Type B pancreatic cell (in vitro differentiated cells): ENCODE measurements at places on chromosomes 12 and 14.

- no peak for DNase-seq
Measured at GRCh38 chr12:22044391-22044790, 1.6 kb upstream of the CMAS start.

DNA sequence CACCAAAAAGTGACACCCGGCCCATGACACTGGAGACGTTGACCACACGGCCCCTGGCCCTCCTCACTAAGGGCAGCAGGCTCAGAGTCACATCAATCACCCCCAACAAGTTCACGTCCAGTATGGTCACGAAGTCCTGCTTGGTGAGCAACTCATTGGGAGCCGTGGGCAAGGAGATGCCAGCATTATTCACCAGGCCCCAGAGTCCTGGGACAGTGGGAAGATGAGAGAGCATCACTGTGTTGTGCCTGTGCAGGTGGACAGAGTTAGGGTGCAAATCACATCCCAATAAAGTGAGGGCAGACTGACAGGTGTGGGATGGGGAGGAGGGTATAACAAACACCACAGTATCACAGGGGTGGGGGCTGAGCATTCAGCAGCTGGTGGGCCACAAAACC, 2.5 kb downstream of the RDH16 start:
- no peak for DNase-seq

GRCh38 chr14:80762641-80763228, 178.8 kb downstream of the CEP128 start:
- no peak for DNase-seq

DNA sequence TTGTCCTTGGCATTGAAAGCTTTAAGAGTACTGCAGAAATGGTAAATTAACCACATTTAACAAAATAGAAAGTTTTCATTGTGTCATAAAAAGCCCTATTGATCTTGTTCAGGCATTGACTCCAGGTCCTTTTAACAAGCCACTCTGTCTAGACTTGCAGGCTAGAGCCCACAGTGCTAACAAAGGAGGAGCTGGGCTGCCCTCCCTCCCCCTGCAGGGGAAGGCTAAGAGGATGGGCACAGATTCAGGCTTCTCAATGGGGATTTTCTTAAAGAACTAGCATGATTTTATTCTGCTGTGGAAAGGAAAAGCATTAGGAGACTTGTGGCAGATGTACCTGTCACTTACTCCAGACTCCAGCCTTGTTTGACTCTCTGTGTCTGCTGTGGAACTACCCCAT, 463.6 kb downstream of the NRXN3 start:
- DNase-seq, result no peak

DNA sequence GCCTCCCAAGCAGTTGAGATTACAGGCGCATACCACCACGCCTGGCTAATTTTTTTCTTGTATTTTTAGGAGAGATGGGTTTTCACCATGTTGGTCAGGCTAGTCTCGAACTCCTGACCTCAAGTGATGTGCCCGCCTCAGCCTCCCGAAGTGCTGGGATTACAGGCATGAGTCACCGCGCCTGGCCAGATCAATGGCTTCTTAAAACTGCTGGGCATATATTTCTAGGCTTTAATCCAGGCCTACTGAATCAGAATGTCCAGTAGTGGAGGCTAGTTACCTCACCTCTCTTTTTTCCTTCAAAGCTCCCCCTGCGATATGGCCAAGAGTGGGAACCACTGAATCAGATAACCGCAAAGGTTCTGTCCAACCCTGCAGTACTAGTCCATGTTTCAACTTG, 17.1 kb downstream of the POU6F1 start:
- DNase-seq, result no peak

DNA sequence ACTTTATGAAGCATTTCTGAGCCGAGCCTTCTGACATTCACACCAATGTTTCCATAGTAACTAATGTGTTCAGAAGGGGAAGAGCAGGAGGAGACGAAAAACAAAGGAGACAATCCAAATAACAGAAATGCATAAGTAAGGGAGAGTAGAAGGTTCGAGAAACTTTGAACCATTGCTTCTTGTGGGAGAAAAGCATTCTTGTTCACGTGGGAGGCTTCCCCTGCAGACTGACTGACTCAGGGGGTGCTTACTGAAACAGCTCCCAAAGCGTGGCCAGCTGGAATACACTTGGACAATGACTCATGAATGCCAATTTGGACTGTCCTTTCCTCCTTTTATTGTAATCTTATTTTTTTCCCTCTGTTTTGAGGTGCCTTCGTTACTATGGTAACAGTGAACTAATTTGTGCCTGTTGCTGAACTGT, 73.9 kb downstream of the NEDD1 start:
- no peak for DNase-seq

GRCh38 chr12:93583627-93584392, 11.3 kb downstream of the SOCS2 start:
- no peak for DNase-seq

DNA sequence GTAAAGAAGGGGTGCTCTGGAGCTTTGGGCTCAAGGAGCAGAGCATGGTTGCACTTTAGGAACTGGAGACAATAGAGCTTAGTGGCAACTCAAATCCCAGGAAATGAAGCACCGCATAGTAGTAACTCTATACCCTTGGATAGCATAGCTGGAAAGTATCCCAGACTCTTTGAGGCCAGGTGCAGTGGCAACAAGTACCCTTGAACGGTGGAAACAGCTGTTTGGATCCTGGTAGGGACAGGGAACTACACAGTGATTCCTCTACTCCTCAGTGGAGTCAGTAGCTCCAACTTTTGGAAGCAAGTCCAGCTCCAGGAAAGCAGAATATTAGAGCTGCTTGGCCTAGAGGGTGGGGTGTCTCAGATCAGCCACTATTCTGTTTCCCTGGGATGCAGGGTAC, 129.0 kb upstream of the WSCD2 start:
- DNase-seq, result no peak

DNA sequence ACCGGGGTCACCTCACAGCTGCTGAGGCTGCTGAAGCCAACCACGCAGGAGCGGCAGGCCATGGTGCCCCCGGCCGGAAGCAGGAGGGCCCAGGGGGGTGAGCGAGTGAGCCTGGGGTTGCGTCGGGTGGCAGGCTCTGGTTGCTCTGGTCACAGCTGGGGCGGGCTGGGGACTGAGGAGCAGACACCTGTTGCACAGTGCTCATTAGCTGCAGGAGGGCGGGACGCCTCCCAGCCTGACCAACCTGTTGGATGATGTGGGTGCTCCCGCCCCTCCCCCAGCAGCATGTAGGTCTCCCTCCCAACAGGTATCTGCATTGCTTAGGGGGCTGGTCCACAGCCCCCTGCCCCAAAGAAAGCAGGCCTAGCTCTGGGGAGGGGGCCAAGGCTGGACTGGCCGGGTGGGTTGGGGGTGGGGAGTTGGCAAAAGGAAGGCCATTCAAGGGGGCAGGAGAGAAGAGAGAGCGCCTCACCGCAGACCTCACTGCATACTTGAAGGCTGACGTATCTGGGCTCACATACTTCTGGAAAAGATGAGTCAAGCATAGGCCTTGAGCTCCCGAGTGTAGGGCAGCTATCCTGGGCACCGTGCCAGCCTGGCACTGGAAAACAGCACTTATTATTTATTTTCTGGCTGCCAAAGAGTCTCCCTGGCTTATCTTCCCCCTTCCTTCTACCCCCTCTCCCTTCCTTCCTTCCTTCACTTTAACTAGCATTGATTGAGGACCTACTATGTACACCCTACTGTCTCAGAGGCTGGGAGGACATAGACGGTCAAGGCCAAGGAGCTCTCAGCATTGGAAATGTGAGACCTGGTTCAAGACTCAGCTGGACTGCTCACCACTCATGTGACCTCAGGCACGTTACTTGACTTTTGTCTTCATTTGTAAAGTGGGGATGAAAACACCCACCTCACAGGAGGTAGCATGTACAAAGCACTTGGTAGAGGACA, at the start of gene KRT80:
Gene KRT80, minus strand, starts transcription at position 174 of the 951 bp plus-strand sequence. Its CDS starts 112 bp downstream, at position 62.
- no peak for DNase-seq

DNA sequence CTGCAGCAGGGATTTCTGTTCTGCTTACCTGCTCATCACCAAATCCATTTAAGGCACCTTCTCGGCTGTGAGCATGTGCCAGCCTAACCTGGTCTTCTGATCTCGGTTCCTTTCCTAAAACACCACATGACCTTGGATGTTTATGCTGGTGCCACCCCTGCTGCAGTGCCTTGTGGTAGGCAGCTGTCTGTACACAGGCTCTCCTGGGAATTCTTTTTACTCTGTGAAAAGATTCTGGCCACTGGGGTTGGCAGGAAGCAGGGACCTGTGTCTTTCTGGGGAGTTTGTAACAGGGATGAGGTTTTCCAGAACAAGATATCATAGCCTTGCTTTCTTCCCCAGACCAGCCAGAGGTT, 10.4 kb upstream of the PLEKHG3 start:
- no peak for DNase-seq

- DNase-seq, result no peak
Measured at GRCh38 chr14:78440356-78440894, 270.3 kb downstream of the NRXN3 start.

- DNase-seq, result no peak
Measured at GRCh38 chr12:79407671-79408622, 282.8 kb downstream of the PAWR start.

DNA sequence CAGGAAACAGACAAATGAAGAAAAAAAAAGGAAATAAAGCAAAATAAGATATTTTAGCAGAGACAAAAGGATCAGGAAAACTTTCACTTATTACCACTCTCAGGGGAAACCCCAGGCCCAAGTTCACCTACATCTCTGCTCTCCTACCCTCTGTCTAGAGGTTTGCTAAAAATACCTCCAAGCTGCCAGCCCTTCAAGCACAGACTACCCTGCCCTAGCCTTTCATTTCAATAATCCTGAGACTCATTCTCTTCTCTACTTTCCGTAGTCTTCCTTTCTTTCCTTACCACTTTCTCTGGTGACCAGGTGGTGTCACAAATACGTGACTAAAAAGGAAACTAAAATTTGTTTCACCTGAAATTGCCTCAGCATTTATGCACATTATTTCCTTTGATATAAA, 33.8 kb downstream of the RPAP3 start:
- no peak for DNase-seq

GRCh38 chr12:100268835-100269564, 2.0 kb downstream of the SCYL2 start:
- DNase-seq, result no peak

DNA sequence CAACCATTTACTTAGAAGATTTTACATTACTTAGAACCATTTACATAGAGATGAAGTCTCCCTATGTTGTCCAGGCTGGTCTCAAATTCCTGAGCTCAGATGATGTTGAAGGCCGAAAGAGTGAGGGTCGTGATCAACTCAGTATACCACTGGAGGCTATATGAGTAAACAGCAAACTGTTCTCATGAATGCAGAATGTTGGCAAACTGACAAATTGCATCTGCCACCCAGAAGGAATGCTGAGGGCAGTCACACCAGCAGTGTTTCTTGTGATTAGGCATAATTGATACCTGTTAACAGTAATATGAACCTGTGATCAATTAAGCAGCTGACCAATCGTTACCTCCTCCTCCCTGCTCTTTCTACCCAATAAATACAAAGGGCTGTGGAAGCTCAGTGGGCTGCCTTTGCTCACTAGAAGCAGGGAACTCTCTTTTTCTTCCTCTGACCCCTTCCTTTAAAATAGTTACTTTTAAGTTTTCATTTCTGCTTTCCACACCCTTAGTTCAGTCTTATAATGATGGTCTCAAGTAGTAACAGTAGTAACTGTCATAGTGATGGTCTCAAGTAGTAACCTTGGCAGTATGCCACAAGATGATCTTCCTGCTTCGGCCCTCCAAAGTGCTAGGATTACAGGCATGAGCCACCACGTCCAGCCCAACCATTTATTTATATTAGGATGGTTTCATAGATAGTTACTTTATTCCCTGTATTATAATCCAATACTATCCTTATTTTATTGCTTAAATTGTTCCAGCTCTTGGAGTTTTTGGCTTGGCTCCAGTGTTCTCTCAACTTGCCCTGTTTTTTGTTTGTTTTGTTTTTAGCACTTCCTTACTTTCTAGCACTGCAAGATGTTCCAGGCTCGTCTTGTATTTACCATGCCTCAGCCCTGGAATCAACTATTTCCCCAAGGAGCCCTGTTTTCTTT, 25.8 kb downstream of the LIMA1 start:
- DNase-seq, result no peak

DNA sequence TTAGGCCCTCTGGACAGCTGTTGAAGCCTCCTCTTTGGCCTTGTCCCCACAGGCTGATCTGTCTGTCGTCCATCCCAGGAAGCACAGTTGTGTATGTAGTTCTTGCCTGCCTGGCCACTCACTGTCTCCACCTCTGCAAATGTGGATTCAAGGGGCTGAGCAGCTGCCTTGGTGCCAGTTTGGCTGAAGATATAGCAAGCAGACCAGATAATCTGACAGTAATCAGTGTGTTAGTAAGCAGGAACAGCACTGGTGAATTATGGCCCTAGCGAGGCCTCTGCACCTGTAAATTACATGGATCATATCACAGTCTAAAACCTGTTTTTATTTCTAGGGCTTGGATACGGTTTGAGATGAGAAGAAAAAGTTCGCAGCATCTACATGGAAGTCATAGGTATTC, 282.5 kb upstream of the NOS1 start:
- DNase-seq, result no peak

DNA sequence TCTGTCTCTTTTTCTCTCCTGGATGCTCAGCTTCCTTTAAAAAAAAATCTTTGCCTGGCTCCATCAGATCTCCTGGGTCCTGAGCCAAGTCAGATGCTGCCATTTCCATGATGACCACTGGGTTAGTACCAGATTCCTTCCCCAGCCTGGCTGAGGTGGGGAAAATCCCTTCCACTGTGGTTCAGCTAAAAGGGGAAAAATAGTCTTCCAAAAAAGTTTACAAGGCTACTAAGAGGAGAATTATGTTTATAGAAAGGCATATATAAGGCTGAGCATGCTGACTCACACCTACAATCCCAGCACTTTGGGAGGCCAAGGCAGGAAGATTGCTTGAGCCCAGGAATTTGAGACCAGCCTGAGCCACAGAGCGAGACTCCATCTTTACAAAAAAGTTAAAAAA, 28.4 kb upstream of the GAS2L3 start:
- no peak for DNase-seq

DNA sequence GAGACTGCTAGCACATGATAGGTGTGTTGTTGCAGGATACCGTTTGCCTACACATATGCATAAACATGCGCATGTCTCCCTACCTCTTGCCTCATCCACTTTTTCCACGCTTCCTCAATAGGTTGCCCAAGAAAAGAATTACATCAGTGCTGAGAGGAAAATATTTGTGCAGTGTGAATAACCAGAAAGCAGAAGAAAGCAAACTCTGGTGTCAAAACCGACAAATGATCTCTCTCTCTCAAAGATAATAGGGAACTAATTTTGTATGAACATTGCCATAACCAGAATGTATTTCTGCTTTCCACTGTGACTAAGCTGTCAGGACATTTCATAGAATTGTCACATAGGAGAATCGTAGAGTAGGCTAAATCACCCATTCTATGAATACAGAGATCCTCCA, 1.3 kb downstream of the CLEC7A start:
- no peak for DNase-seq

GRCh38 chr14:24098927-24099813, 5.1 kb downstream of the PCK2 start:
- no peak for DNase-seq

- DNase-seq, result no peak
Measured at GRCh38 chr12:42534184-42534838, 55.2 kb downstream of the PRICKLE1 start.

GRCh38 chr14:103519837-103520212, 2.8 kb downstream of the CKB start:
- DNase-seq, result no peak
